GM23248 (cell line): ENCODE measurements at places on chromosomes 3 and 15. TPM values are rescaled to one million over a fixed set of nuclear protein-coding genes. Genes with fewer than 3 reads are reported as not detected.

DNA sequence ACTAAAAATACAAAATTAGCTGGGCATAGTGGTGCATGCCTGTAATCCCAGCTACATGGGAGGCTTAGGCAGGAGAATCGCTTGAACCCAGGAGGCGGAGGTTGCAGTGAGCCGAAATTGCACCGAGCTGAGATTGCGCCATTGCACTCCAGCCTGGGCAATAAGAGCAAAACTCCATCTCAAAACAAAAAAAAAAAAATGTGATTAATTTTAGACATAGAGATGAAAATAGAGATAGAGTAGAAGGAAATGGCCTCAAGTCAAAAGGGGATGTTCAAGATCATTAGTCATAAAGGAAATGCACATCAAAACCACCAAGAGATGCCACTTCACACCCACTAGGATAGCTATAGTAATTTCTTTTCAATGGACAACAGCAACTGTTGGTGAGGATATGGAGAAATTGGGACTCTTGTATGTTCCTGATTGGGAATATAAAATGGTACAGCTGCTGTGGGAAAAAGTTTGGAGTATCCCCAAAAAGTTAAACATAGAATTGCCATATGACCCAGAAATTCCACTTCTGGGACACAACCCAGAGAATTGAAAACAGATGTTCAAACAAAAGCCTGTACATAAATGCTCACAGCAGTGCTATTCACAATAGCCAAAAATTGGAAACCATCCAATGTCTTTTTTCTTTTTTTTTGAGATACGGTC, 55.4 kb downstream of the ABHD2 start:
- peak; percentile 86 for DNase-seq

GRCh38 chr15:76239786-76240185, 71.5 kb downstream of the ETFA start:
- DNase-seq: peak; percentile 26

- peak; percentile 76 for DNase-seq
Measured at GRCh38 chr15:37764733-37765191, 169.7 kb upstream of the TMCO5A start.

DNA sequence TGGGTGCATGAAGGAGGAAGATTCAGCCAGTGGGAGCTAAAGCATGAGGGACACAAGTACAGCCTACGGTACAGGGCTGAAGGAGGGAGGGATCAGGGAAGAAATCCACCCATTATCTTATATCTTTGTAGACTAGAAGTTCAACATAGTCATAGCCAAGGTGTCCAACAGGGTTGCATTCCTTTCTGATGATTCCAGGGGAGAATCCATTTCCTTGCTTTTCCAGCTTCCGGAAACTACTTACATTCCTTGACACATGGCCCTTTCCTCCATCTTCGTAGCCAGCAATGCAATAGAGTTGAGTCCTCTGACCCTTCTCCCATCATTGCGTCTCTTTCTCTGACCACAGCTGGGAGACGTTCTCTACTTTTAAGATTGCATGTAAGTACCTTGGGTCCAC, 471.0 kb upstream of the SEMA6D start:
- no peak for DNase-seq

GRCh38 chr3:131892331-131892730, 142.5 kb downstream of the CPNE4 start:
- peak; percentile 17 for DNase-seq

DNA sequence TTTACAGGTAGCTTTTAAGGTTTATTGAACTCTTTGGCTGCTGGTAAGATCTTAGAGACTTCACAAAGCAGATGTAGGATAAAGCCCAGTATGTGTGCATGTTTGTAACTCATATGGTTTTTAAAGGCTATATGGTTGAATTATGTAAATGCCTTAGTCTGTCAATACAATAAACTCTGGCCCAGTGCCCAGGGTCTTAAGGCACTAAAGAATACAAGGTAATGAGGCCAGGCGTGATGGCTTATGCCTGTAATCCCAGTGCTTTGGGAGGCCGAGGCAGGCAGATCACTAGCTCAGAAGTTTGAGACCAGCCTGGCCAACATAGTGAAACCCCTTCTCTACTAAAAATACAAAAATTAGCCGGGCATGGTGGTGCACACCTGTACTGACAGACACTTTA, 170.3 kb upstream of the CGNL1 start:
- DNase-seq: no peak

DNA sequence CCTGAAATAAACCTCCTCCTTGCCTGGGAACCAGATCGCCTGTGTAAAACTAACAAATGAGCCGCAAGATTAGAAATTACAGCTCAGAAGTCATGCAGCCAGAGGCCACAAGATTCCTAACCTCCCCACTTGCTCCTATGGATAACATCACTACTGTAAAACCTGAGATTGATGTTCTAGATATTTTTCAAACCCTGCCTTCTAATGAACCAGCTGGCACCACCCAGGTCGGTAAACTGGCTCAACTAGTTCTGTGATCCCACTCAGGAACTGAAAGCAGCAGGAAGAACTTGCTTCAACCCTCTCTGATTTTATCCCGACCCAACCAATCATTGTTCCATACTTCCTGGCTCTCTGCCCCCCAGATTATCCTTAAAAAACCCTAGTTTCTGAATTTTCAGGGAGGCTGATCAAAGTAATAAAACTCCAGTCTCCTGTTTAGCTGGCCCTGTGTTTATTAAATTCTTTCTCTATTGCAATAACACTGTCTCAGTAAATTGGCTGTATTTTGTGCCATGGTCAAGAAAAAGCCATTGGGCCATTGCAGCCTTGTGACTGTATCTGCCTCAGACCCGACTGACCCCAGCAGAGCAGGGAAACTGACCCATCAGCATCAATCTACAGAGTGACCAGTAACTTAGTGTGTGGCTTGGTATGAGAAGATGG, 98.9 kb downstream of the RPLP1 start:
- no peak for DNase-seq

Gene CKMT1A
- not detected in 2 replicates for total RNA-seq

Gene TRPC1
- 17.1 and 20.4 TPM in 2 replicates for total RNA-seq

GRCh38 chr3:184750349-184751083, 38.7 kb upstream of the MAGEF1 start:
- no peak for DNase-seq

GRCh38 chr3:2976212-2976611, 134.0 kb downstream of the IL5RA start:
- no peak for DNase-seq

Gene CYP19A1
- total RNA-seq: 0.51 and 0.76 TPM in 2 replicates

DNA sequence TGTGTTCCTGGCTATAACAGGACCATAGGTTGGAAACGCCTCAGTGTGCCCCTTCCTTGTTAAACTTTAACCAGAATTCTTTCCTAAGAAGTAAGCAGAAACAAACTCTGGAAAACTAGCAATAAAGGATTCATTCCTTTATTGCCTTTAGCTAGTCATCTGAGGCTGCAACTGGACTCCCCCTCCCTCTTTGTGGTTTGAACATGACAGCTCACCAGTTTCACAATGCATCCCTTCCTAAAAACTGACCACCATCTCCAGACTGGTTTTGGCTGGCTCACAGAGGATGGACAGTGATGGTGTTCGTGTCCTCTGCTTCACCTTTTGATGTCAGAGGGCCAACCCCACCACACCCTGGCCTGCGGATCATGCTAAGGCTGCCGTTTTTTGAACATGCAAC, 27.9 kb upstream of the TGFBR2 start:
- peak; percentile 93 for DNase-seq

DNA sequence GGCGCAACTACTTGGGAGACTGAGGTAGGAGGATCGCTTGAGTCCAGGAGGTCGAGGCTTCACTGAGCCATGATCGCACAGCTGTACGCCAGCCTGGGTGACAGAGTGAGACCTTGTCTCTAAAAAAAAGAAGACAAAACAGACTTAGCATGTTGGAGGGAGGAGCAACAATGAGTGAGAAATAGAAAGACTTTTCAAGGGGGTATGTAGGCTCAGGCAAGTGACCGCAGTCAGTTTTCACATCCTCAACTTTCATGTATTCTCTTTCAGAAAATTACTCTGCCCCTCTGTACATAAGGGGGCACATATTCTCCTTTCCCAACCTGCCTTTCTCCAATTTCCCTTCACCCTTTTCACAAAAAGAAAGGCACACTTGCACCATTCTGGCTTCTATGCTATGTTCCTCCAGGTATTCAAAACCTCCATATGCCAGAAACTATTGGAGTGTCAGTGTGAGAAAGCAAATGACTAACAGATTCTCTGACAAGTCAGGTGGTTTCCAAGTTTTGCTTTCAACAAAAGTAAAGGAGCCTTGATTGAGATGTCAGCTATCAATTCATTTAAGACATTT, 7.6 kb downstream of the NSUN3 start:
- no peak for DNase-seq

GRCh38 chr3:37053337-37053736, 60.0 kb downstream of the MLH1 start:
- DNase-seq: peak; percentile 25

GRCh38 chr3:10975695-10976234, 16.8 kb upstream of the SLC6A1 start:
- no peak for DNase-seq

Gene SHF
- 0.25 and 0.32 TPM in 2 replicates for total RNA-seq

Gene PATL2
- not detected in 2 replicates for total RNA-seq

Gene COL6A5
- total RNA-seq: not detected in 2 replicates
